NCI-H1105 (cell line): ENCODE measurements at places on chromosomes 4 and X.
A peak's percentile ranks its signal among the peaks of the same experiment; 100 is the strongest.

DNA sequence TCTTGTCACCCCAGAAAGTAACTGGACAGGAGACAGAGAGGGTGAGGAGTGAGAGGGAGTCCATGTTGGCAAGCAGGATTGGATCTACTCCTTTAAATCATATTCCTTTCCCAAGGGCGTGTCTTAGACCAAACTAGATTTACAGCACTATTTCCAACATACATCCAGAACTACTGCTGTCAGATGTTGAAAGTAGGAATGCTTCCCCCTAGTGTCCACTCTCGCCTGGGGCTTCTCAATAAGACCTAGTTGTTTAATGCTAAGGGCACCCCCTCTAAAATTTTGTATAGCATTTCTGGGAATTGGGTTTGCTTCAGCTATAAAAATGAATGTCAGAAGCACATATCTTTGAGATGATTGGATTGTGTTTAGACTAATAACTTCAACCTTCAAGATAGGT lies 13.3 kb downstream of the OFD1 start:
- DNase-seq = no peak

GRCh38 chrX:69229436-69229835 lies 64.2 kb upstream of the PJA1 start:
- no peak for DNase-seq

- DNase-seq = no peak
These were observed 546.6 kb downstream of the PCDH18 start for GRCh38 chr4:136985683-136986082.

DNA sequence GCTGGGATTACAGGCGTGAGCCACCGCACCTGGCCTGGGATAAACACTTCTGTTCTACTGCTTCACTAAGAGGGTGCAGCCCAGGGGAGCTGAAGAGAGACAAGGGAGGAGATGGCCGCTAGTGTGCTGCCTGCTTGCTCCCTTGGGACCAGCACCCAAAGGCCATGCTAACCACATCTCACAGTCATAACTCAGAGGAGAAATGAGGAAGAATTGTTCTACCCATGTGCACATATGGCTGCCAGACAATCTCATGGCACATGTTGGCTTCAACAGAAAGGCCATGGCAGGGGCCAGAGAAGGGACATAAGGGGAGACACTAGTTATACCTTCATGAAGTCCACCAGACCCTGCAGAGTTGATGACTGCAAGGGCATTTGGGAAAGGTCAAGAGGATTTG lies 22.4 kb downstream of the CLDN22 start:
- no peak for DNase-seq

DNA sequence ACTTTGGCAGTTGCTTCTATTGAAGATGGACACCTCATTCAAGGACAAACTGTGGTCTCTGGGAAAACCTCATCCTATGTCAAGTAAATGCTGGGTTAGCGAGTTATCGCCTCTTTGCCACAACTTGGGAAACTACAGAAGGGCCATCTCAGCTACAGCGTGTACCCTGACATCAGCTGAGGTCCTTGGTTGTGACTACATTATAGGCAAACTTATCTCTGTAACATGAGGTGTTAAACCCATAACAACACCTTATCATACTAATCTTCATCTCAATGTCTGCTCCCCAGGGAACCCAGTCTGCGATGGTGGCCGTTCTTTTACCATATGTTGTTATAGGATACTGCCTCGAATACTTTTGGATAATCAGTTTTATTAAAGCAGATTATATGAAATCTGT lies 1862.7 kb downstream of the STIM2 start:
- DNase-seq = no peak

DNA sequence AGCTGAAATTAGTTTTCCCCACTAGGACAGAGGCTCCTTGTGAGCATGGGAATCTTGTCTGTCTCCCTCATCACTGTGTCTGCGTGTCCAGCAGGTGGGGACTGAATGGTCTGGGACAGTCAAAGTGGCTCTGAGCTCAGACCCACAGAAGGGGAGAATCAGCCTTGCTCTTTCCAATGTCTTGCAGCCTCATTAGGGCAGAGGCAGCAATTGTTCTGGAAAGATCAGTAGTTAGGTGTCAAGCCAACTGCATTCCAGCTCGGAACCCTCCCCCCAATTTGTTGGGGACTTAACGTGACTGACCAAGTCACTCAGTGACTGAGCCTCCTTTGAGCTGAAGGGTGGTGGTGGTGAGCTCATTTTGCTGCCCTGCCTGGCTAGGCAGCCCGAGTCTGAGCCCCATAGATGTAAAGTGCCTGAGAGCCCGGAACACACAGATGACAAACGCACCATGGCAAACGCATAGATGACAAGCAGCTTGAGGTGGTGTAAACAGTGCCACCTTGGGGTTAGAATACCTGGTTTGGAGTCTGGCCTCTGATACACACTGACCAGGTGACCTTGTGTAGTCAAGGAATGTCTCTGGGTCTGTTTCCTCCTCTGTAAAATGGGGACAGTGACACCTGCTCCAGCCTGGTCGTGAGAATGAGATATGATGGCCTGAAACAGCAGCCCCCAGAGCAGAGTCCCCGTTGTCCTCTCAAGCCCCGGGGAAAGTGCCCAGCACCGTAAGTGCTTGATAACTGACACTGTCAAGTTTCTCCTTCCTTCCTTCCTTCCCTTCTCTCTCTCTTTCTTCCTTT lies 2.7 kb upstream of the SORCS2 start:
- DNase-seq = no peak

DNA sequence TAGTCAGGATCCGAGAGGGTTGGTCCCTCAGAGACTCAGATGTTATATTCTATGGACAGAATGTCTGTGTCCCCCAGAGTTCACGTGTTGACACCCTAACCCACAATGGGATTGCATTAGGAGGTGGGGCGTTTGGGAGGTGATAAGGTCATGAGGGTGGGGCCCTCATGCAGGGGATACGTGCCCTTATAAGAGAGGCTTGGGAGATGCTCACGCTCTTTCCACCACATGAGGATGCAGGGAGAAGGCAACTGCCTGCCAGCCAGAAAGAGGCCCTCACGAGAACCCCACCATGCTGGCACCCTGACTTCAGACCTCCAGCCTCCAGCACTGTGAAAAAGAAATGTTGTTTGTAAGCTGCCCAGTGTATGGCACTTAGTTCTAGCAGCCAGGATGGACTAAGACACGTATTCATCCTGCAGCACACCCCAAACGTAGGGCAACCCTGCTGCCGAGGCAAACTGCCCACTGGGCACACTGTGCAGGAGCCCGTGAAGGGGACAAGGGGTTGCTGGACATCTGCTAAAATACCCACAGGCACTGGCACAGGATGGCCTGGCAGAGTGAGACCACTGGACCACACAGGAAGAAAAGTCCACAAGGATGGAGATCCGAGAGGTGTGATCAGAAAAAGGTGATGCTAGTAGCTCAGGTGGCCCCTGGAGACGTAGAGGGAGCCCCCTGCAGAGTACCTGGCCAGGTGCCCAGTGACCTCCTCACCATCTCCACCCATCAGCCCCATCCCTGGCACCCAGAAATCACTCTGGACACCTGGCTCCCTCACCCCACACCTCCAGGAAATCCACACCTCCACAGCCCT lies 62.7 kb downstream of the HTRA3 start:
- no peak for DNase-seq

- DNase-seq = peak; percentile 54
These were observed 24.8 kb upstream of the EOLA2 start for GRCh38 chrX:149962859-149963757.

DNA sequence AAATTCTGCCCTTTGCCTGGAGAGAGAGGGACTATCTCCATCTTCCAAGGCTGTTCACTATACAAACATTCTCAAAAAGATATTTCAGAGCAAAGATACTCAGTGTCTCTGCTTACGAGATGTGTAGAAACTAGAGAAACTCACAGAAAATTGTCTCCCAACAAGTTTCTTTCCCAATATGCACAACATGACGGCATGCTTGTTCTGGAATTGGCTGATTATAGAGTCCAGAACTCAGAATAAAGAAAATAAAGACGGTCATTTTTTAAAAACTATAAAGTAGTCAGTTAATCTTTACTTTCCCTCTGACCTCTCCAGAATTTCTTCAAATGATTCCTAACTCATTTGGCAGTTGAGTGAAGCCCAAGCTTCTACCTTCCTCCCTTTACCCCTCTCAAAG lies 285.5 kb upstream of the KLF3 start:
- no peak for DNase-seq

- DNase-seq = no peak
These were observed 68.5 kb downstream of the NPNT start for GRCh38 chr4:105963461-105964400.

DNA sequence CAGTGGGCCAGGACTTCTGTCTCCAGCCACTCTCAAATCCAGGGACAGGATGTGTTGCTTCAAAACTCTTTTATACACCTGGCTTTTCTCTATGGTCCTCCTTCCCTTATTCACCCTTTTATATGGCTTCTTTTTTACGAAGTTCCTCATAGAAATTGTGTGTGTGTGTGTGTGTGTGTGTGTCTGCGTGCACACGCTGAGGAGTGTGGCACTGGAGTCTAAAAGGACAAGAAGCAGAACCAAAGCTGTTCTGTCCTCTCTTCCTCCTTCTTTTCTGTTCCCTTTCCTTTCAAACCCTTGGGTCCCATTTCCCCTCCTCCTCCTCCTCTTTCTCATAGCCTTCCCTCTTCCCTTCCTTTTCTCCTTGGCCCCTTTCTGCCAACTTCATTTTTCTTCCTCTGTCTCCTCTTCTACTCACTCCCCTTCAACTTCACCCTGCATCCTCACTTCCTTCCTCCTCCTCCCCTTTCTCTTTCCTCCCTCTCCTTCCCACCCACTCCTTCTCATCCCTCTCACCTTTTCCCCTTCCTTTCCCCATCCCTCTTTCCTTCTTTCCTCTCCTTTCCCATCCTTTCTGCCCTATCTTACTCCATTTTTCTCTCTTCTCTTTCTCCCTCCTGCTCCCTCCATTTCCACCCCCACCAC lies 360.5 kb downstream of the MID1IP1 start:
- DNase-seq = no peak

GRCh38 chr4:69748173-69748572 lies 12.2 kb downstream of the SULT1B1 start:
- DNase-seq = no peak

GRCh38 chr4:6268650-6269615 lies 717 bp upstream of the WFS1 start:
- no peak for DNase-seq

DNA sequence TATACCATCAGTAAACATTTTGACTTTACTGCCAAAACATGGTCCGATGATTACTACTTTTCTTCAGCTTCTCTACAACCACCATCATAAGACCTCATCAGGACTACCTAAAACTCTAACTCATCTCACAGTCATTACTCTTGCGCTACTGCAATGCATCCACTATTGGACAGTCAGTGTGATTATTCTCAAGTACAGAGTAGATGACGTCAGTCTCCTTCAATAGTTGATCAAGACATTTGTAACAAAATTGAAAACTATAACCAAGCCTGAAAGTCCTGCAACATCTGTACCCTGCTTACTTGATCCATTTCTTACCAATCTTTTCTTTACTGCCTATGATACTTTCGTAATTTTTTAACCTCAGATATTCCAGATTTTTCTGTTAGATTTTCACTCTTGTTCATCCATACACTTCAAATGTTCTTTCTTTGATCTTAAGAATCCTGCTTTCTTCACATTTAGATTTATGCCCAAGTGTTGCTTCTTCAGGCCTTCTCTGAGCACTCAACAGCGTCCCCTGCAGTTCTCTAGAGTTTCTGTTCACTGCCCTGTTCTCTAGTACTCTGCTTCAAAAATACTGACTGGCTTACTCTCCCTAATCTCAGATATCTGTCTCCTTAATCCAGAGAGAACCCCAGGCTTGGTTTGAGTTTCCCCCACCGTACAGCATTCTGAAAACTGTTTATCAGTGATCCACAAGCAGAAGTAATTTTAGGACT lies 1517.6 kb downstream of the STIM2 start:
- no peak for DNase-seq

DNA sequence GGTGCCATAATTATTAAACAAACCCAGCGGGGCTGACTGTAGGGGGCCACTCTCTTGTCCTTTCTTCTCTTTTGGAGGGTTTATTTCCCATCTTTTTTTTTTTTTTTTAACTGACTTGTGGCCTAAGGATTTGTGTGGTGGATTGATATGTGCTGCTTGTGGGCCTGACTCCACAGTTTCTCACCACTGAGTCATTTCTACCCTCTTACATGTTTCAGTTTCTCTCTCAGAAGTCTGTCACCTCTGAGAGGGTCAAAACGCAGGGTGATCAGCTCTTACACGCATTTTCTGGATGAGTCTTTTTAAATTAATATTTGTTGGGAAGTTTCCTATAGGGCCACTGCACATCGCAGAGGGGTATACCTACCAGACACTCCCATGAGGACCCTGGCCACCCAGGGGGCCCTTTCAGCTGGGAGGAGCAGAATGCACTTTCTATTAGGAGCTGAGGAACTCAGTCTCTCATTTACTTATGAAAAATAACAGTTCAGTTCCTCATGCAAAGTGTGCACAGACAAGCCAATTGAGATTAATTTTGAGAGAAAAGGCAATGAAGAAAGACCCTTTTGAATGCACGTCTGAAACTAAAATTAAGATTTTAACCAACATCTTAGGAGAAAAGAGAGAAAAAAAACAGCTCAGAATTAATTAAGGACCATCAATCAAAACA lies 407.9 kb downstream of the TECRL start:
- no peak for DNase-seq

GRCh38 chr4:185567381-185568376 lies 32.4 kb upstream of the PDLIM3 start:
- no peak for DNase-seq

- no peak for DNase-seq
These were observed 556.3 kb downstream of the PPARGC1A start for GRCh38 chr4:23333556-23333945.

GRCh38 chr4:44700427-44700826 lies 22.2 kb downstream of the GUF1 start:
- DNase-seq = no peak

GRCh38 chrX:42783451-42783850 lies 5.5 kb upstream of the PPP1R2C start:
- DNase-seq = no peak

DNA sequence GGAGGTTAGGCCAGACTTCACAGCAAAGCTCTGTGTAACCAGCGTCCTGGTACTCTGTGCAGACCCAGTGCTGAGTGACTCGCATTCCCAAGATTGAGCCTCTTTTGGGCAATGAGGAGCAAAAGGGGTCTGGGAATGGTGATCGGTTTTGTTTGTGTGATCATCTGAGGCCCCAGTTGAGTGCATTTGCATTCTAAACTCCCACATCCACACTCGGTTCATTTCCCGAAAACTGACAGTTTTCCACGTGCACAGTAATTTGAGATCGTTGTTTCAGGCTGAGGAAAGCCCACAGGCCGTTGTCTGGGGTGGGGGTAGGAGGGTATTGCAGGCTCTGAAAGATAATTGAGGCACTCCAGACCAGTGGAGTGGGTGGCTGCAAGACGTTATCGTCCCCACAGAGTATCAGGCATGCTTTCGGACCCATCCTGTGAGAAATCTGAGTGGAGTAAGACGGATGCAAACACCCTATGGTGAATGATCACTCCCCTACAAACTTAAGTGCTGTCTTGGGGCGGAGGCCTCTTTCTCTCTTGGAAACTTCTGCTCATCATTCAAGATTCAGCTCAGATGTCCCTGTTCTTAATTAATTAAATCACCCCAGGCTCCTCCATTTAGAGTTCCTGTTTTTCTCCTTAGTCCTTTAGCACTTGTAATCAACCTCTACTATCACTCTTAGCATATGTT lies 96.1 kb downstream of the AFF1 start:
- DNase-seq = no peak

- no peak for DNase-seq
These were observed 619.5 kb downstream of the EPHA5 start for GRCh38 chr4:65050786-65051185.
